Adipose tissue (tissue), 3 donors: ENCODE measurements at places on chromosomes 4 and X. TPM values are rescaled to one million over a fixed set of nuclear protein-coding genes. Genes with fewer than 3 reads are reported as not detected.

Gene SCRG1
- 0.07 TPM for polyA plus RNA-seq

Gene MUC7
- not detected for polyA plus RNA-seq

Gene STK32B
- 1.3 TPM for polyA plus RNA-seq

Gene CPZ
- polyA plus RNA-seq = 0.28 TPM

Gene SNCA
- polyA plus RNA-seq = 5.1 TPM

Gene SLC9B1
- polyA plus RNA-seq = 0.18 TPM

Gene KLHL13
- polyA plus RNA-seq = 3.3 TPM

Gene SOD3
- 31.2 TPM for polyA plus RNA-seq

Gene POLN
- polyA plus RNA-seq = 5.7 TPM

Gene SLC6A8
- polyA plus RNA-seq = 20.0 TPM

Gene EIF4E
- polyA plus RNA-seq = 50.5 TPM

Gene CLTRN
- 0.51 TPM for polyA plus RNA-seq

Gene GRIA3
- 0.22 TPM for polyA plus RNA-seq

Gene PCDH18
- 11.7 TPM for polyA plus RNA-seq

Gene VSIG1
- polyA plus RNA-seq = 11.1 TPM

Gene ACE2
- 1.7 TPM for polyA plus RNA-seq

Gene DCHS2
- polyA plus RNA-seq = under 0.01 TPM

Gene ENAM
- polyA plus RNA-seq = 0.11 TPM

Gene PALLD
- polyA plus RNA-seq = 22.7 TPM

Gene PABPC1L2A
- polyA plus RNA-seq = not detected

Gene ZAR1
- polyA plus RNA-seq = not detected

Gene PWWP3B
- polyA plus RNA-seq = 1.4 TPM

Gene SMIM10L2A
- 0.91 TPM for polyA plus RNA-seq
